ENCODE measurements at places on chromosomes 12 and 14.

- no peak for DNase-seq
These were observed 25.0 kb downstream of the VCPKMT start for GRCh38 chr14:50091240-50091913.

- no peak for DNase-seq
These were observed 74.4 kb downstream of the WDR20 start for GRCh38 chr14:102213984-102214658.

- no peak for DNase-seq
These were observed 176.1 kb downstream of the ADGRD1 start for GRCh38 chr12:131129839-131130238.

- DNase-seq: no peak
These were observed 334.9 kb upstream of the DIO2 start for GRCh38 chr14:80545935-80546854.

DNA sequence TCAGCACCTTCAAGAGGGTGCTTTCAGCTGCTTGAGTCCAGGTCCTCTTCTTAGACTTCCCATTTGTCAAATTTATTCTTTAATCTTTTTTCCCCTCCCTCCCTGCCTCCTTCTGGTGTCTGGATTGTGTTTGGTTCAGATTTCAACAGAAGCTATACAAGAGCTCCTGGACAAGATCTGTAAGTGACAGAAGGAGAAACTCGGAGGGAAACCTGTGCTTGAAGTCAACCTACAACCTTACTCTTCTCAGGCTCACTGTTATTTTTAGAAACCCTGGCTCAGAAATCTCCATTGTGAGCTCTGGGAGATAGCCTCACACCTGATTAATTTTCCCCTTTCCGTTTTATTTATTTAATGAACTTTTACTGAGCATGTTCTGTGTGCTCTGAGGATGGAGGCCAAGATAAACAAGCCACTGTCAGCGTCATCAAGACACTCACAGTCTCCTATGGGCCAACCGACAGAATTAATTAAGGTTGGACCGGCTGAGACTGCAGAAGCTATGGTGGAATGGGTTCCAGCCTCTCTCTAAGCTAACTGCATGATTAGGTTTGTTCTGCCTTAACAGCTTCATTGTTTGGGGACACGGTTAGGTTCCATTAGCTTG lies 13.5 kb downstream of the PDE1B start:
- no peak for DNase-seq

- DNase-seq: no peak
These were observed 2.2 kb downstream of the ADIPOR2 start for GRCh38 chr12:1692895-1693610.

DNA sequence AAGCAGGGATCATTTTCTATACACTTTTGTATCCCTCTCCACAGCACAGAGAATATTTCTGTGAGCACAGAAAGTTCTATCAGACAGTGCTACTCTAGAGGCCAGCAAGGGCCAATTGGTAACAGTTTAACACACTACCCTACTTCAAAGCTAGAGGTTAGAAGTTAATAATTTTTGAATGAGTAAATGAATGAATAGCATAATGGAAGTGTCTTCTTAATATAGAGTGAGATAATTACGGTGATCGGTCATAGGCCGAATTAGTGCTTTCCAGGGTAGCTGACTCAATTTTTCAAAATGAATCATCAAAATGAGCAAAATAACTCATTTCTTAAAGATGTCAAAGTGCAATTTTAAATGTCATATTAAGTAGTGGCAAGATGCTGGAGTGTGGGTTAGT lies 67.0 kb upstream of the CCDC198 start:
- DNase-seq: no peak

GRCh38 chr14:59316151-59316830 lies 127.8 kb downstream of the DAAM1 start:
- no peak for DNase-seq

DNA sequence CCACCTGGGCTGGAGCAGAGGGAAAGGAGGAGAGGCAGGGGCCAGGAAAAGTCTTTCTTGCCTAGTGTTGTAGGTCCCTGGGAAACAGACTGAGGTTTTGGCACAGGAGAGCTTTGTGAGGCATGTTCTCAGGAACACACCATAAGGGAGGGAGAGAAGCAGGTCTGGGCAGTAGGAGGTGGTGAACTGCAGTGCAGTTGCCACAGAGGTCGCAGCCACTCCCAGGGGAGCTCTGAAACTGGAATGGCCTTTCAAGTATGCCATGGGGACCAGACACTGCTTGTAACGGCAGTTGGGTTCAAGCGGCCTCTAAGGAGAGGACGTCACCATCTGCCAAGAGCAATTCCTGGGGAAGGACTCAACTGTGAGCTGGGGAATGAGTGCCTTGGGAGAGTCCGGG lies 35.4 kb upstream of the NKX2-8 start:
- DNase-seq: no peak

GRCh38 chr14:106586098-106586704 lies 1059.8 kb downstream of the TMEM121 start:
- DNase-seq: no peak

GRCh38 chr14:54637270-54638134 lies 70.6 kb downstream of the SAMD4A start:
- no peak for DNase-seq

- DNase-seq: no peak
These were observed 125.4 kb downstream of the DYRK2 start for GRCh38 chr12:67773896-67774295.

DNA sequence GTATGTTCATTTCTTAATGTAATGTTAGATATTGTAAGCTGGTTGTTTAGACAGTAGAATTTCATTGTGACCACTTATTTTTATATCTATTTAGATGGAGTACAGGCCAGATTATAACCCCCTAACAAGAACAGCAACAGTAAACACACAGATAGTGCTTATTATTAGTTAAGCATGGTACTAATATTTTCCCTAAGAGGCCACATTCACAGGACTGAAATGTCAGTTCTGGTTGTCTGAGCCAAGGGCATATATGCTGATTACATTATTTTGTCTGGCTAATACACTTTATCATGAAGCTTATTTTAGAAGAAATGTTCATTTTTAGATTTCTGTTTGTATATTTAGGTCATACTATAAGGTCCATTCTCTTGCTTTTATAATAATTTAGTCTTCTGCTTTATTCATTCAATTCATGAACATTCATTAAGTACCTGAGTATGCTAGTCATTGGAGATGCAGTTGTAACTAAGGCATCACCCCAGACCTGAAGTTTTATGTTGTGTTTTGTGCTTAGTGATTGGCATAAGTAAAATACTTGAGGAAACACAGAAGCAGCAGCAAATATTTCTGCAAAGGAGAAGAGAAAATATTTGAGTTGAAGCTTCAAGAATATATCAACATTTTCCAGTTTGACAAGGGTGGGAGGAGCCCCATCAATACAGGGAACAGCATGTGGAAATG lies 413.7 kb downstream of the RAD51B start:
- no peak for DNase-seq

DNA sequence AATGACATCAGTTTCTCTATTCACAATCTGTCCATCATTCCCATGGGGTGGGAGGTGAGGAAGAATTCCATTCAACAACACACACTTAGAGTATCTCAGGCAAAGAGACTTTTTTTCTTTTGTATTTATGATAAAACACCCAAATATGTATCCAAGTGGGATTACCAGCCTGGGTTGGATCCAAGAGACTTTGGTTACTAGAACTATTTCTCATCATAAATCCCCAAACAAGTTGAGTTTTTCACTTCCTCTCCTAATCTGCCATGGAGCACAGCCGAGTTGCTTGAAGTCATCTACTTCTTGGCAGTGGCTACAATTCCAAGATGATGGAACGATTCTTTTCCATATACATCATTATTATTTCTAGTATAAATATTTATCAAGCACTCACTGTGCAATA lies 209.2 kb upstream of the HMGA2 start:
- DNase-seq: no peak

GRCh38 chr12:121968876-121969275 lies 50.5 kb downstream of the CFAP251 start:
- DNase-seq: peak; percentile 29

DNA sequence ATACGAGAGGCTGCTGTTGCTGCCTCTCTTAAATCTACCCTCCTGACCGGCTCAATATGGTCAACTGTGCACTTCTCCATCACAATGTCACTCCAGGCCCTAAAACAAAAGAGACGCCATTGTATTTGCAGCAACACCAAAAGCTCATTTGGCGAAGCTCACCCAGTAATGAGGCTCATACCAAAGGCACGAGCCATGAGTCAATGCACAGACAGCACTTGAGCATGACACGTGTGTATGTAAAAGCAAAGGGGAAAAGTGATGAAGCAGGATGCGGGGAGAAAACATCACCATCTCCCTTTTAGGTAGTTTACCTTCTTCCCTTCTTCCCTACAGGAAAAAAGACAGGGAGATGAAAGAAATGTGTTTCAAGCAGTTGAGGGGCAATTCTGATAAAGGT lies 150.3 kb downstream of the FOXN3 start:
- no peak for DNase-seq

DNA sequence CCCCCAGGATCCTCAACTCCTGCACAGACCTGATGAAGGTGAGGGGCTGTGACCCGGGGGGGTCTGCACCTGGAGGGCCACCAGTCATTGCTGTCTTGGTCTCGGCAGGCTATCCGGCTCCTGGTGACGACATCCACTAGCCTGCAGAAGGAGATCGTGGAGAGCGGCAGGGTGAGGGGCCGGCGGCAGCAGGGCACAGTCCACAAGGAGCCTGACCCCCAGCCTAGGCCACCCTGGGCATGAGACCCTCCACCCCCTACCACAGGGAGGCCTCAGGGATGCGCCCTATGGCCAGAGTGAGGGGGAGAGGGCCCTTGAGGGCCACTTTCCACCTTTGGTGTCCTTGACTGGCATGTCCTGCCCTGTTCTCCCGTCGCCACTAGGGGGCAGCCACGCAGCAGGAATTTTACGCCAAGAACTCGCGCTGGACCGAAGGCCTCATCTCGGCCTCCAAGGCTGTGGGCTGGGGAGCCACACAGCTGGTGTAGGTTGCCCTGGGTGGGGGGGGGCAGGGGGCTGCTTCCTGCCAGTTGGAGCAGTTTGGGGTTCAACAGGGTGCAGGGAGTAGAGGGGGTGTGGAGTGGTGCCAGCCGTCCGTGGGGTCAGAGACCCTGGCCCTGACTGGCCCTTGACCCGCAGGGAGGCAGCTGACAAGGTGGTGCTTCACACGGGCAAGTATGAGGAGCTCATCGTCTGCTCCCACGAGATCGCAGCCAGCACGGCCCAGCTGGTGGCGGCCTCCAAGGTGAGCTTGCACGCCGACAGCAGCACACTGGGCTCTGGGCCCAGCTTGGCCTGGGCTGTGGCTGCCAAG lies 25.0 kb downstream of the HIP1R start:
- peak; percentile 87 for DNase-seq

GRCh38 chr12:53290661-53291060 lies 4.7 kb upstream of the PFDN5 start:
- no peak for DNase-seq

DNA sequence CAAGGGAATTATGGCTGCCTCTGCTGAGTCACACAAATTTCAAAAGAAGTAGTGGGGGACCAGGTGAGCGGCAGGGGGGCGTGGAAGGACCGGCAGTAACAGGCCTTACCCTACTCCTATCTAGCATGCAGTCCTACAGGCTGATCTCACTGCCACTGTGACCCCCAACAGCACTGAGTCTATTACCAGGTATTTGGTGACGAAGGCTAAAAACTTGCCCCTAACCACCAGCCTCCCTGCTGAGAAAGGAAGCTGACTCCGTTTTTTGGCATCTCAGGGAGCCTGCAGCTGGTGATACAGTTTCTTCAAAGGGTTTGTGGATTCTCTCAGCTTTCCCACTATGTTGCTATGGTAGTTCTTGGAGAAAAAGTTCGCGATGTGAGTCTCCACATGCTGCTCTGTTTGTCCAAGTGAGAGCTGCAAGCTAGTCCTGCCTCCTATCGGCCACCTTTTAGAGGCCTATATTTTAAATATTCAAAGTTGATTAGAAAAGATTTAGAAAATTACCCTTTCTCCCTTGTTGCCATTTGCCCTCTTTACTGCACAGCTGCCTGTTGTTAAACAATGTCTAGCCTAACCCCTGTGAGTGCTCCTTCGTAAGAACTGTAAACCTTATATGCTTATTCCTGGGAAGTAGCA lies 57.1 kb upstream of the SLCO1B1 start:
- no peak for DNase-seq

DNA sequence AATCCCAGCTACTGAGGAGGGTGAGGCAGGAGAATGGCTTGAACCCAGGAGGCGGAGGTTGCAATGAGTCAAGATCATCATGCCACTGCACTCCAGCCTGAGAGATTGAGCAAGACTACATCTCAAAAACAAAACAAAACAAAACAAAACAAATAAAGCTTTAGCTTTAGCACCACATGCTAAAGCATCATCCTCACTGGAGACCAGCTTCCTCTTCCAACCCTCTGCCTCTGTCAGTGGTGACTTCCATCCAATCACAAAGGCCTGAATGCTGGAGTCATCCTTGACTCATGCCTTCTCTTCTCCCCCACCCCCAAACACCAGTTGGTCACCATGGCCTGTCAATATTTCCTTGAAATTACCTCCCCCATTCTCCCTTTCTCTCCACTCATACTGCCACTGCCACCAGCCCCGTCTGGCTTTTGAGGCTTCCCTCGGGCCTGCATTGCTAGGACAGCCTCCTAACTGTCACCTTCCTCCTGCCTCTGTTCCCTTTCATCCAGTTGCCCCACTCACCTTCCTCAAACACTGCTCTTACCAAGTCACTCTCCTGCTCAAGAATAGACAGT lies 1.4 kb downstream of the ZNF385A start:
- peak; percentile 25 for DNase-seq

- DNase-seq: no peak
These were observed 250.4 kb downstream of the CHST11 start for GRCh38 chr12:104707194-104707593.

GRCh38 chr12:18718462-18718861 lies 19.4 kb downstream of the PLCZ1 start:
- DNase-seq: no peak

DNA sequence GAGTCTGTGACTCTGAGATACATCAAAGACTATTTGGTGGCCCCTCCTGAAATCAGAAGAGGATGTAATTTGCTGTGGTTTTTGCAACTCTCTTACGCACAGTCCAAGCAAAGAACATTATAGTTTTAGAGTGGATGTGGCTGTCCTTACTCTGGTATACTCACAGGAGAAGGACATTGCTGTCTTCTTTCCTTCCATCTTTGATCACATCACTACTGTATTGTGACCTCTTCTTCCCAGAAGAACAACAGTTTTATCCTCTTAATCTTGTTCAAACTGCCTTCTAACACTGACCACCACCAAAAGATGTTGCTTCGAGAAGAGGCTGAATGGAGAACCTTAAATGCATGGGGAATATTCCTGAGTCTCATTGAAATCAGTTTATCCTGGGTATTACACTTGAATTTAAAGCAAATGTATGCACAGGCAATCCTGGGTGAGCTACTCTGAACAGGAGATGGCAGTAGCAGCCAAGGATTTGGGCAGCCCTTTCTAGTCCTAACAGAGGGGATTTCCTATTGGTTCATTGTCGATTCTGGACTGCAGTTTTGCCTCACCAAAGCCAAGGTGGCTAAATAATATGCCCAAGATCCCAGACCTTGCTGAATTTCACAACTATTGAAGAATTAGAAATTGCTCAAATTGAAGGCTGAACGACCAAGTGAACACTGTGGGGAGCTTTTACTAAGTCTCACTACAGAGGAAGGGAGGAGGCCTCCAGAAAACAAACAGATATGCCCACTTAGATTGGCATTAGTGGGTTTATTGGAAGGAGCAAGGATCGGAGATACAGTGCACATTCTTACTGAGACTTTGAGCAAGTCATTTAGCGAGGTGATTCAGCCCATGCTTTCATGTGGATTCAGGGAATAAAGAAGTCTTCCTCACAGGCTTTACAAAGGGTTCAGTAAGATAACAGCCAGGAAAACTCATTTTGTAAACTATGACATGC lies 282.8 kb downstream of the PAWR start:
- peak; percentile 1 for DNase-seq

- no peak for DNase-seq
These were observed 509.6 kb downstream of the NOVA1 start for GRCh38 chr14:26088275-26088674.
